ENCODE measurements at places on chromosomes 7 and 10. TPM values are rescaled to one million over a fixed set of nuclear protein-coding genes. Genes with fewer than 3 reads are reported as not detected.

GRCh38 chr7:93530701-93531100, 43.8 kb downstream of the CALCR start:
- no peak for DNase-seq

GRCh38 chr10:113947184-113948041, 93.0 kb downstream of the NHLRC2 start:
- no peak for DNase-seq

The TPK1 gene
- 22.9 TPM for total RNA-seq

GRCh38 chr10:119007211-119007574, 22.3 kb upstream of the NANOS1 start:
- DNase-seq = no peak

- no peak for DNase-seq
These were observed 97.6 kb downstream of the LYZL2 start for GRCh38 chr10:30531751-30532530.

DNA sequence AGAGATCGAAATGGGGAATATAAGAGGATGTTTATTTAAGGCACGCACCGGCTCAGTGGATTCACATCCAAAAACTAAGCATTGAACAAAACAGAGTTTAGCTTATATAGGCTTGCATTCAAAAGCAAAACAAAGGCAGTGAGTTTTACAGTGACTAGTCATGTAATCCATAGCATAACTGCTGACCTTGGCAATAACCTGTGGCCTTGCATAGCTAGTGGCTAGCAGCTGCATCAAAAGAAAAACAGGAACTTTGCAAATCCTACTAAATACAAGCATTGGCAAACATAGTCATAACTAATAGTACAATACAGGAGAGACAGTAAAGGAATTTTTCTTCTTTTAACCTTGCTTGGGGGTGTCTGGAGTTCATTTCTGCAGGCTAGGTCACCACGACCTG, 9.7 kb upstream of the ZNF485 start:
- DNase-seq = no peak

The A1CF gene
- not detected for total RNA-seq

The GIMAP8 gene
- total RNA-seq = 104 TPM

DNA sequence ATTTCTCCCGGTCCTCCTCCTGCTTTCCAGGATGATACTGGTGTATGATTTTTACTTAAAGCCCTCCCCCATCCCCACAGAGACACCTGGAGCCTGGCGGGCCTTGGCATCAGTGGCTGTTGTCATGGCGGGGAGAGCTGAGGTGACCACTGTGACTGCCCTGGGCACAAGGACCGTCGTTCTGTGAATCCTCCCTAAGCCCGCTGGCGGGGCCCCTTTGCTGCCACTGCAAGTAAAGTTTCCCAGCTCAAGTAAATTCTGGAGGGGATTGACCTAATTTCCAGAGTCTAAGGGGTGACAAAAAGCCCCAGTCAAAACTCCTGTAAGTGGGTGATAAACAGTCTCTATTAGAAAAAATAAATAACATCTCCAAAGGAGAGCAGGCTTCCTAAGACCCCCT, 393.2 kb upstream of the PODXL start:
- no peak for DNase-seq

- DNase-seq = no peak
These were observed 99.7 kb downstream of the PLCE1 start for GRCh38 chr10:94093286-94093905.

The GIMAP6 gene
- total RNA-seq = 231 TPM

The AP1S1 gene
- 161 TPM for total RNA-seq

The SPDYE3 gene
- not detected for total RNA-seq

DNA sequence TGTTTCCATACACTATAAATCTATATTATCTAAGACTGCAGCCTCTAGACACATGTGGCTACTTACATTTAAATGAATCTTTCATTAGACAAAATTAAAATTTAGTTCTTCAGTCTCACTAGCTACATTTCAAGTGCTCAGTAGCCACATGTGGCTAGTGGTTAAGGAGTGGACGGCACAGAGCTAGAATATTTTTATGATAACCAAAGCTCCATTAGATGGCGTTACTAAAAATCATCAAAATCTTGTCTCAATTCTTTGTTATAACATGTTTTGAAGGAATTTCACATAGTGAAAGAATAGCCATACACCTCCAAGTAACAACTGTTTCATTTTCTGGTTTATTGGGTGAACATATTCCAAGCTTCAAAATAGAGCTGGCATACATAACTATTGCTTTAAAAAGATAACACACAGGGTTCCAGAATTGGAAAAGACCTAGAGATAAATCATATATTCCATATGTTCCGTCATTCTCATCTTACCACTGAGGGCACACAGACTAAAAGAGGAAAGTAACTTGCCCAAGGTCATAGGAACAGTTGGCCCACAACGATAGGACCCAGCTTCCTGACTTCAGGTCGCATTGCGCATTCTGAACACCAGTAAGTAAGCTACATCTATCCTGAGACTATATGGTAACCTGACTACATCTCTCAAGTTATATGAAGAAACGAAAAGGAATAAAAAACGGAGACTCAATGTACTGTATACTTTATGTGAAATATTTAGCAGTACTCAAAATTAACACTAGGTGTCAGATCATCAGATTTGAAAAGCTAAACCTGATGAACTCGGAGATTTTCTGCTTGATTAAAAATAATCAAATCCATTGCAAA, 66.6 kb downstream of the CAV1 start:
- DNase-seq = no peak

DNA sequence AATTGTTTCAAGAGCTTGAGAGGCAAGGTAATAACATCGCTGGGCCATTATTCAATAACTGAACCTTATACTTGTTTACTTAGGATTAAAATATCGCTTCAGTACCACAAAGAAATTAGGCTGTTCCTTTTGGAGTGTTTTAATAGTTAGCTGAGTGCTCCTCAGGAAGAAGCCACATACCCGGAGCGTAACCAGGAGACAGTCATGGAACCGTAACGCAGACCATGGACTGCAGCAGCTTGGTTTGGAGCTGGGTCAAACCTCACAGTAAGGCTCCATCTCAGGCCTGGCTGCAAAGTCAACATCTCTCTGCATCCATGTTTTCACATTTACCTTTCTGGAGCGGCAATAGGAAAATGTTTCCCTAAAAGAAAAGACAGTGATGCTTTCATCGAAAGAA, 599.0 kb downstream of the TNS3 start:
- no peak for DNase-seq

DNA sequence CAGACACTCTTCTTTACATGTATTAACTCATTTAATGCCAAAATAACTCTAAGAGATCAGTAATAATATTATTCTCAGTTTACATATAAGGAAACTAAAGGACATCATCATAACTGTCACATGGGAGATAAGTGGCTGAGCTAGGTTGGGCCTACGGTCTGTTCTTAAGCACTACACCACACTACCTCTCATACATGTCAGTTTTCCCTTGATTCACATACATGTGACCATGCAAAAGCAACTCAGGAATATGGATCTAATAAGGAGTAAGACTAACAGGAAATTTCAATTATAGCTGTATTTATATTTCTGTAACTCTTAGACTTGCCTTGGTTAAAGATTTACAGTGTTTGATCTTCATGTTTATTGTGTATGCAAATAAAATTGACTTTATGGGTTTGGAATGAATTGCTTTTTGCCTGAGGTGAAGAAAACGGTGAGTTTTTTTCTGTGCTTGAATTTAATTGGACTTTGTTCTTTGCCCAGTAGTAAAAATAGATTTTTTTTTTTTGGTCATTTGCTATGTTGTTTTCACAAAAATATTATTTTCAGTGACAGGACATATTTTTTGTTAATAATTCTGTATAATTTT, 69.7 kb downstream of the CYP51A1 start:
- no peak for DNase-seq

GRCh38 chr7:92835261-92835850, 1.0 kb downstream of the CDK6 start:
- DNase-seq = no peak

DNA sequence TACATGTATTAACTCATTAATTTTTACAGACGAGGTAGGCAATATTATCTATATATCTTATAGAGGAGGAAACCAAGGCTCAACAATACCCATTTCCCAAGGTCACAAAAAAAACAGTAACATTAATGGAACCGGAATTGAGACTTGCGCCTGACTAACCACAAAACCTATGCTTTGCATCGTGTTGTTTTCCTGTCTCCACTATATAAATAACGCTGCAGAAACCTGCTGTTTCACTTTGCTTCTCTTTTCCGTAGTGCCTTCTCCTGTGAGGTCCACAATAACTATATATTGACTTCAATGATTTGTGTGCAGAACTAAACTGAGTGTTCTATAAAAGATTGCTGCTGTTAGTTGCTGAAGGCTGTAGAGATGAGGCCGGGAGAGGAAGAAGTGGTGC, 97.7 kb upstream of the RPA3 start:
- no peak for DNase-seq

DNA sequence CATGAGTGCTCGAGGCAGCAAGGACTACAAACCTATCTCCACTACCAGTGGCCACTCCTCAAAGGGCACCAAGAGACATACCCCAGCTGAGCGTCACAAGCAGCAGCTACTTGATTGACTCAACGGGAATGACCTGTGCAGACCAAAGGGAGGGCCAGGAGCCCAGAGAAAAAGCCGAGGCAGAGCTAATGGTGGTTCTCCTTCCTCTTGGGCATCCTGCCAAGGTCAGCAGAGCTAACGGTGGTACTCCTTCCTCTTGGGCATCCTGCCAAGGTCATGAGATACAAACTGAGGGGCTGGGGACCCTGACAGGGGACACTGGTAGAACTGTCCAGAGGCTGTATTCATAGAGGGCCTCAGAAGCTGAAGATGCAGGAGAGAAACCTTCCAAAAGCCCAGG, 60.4 kb downstream of the FAM53B start:
- DNase-seq = no peak

- no peak for DNase-seq
These were observed 12.8 kb upstream of the MMP21 start for GRCh38 chr10:125788156-125789034.

- DNase-seq = no peak
These were observed 11.5 kb downstream of the DIP2C start for GRCh38 chr10:677750-678661.
